CD14-positive monocyte (primary cell): ENCODE measurements at places on chromosomes 3 and 15. TPM values are rescaled to one million over a fixed set of nuclear protein-coding genes. Genes with fewer than 3 reads are reported as not detected.

DNA sequence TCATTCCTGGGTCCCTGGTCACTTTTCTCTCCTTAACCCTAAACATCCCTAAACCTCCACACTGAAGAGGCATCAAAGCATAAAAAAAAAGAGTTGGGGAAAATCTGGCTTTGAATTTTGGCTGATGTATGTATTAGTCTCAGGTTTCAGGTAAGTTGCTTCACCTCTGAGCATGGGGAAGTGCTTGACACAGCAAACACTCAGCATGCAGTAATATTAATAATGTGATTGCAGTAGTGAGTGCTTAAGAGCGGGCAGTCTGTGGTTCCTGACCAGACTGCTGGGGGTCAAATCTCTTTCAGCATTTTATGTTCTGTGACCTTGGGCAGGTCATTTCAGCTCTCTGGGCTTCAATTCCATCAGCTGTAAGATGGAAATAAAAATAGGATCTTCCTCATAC is 467.9 kb downstream of the SOX2 start:
- no peak for DNase-seq

- DNase-seq = peak; percentile 31
Observed at GRCh38 chr15:61036136-61036535, 193.0 kb downstream of the RORA start.

DNA sequence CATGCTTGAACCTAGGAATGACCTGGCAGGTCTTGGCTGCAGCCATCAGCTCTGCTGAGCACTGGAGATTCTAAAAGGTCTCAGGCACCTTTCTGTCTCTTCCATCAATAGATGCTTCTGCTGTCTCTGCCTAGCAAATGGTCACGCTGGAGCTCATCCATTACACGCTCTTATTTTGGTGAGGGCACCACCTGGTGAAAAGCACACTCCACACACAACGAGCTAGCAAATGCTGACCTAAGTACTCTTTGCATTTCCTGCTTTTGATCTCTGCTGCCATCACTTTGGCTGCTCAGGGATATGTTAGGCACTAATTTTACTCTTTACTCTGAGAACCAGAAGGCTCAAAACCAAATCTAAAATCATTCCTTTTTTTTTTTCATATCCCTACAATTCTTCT is 91.3 kb downstream of the RAB11A start:
- no peak for DNase-seq

DNA sequence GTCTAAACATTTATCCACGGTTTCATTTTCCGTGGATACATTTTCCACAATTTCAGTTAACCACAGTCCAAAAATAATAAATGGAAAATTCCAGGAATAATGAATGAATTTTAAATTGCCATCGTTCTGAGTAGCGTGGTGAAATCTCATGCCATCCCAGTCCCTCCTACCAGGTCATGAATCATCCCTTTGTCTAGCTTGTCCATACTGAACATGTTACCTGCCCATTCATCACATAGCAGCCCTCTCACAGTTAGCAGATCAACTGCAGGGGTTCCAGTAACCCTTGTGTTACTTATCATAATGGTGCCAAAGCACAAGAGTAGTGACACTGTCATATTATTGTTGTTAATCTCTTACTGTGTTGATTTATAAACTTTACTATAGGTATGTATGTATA is 124.5 kb downstream of the GSK3B start:
- no peak for DNase-seq

GRCh38 chr15:91853948-91854638 is 585 bp downstream of the SLCO3A1 start:
- no peak for DNase-seq

DNA sequence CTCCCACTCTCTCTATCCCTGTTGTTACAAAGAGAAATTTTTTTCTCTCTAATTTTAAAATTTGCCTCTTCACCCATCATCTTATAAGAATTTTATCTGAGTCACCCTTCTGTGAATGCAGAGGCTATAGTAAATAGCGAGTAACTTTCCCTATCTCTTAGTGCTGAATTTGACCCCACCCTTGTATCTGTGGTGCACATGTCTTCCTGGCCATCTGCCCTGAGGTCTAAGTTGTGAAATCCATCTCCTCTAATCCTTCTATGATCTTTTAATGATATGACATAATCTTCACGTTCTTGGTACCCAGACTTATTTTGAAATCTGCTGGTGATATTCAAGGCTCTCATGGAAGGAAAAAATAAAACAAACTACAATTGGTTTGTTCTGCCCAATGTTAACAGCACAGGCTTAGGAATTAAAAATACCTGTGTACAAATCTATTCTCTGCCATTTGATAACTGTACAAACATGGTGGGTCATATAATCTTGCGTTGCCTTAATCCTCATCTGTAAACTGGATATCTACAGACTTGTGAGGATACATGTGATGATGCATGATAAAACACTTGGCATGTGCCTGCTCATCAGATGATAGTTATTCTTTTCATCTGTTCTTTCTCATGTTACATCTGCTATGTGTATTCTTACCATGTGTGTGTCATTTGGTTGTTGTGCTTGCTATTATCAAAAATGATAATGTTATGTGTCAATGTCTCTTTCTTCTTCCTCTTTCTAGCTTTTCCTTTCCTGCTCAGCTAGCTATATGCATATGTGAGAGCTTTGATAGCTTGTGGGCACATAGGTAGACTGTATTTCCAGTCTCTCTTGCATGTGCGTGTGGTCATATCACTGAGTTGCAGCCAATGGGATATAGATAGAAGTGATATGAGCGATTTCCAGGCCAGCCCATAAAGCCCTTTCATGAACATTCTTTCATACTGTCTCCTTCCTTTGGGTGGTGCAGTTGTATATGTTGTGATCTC is 13.7 kb upstream of the CCR3 start:
- DNase-seq = peak; percentile 69

- no peak for DNase-seq
Observed at GRCh38 chr15:93070551-93071296, 18.3 kb downstream of the RGMA start.

- DNase-seq = peak; percentile 2
Observed at GRCh38 chr3:168467115-168467714, 371.5 kb upstream of the GOLIM4 start.

GRCh38 chr3:153029350-153029749 is 132.7 kb upstream of the RAP2B start:
- no peak for DNase-seq

DNA sequence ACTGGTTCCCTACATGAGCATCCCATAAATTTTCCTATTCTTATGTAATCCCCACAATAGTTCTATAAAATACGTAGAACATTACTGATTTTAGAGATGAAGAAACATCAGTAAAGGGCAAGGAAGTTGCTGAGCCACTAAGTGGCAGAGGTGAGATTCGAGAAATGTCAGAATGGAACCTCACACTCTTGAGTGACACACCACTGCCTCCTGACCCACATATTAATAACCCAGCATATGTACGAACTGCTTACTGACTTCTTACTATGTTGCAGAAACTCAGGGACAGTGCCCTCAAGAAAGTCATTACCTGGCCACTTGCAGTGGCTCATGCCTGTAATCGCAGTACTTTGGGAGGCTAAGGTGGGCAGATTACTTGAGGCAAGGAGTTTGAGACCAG is 1022.4 kb downstream of the FHIT start:
- DNase-seq = no peak

DNA sequence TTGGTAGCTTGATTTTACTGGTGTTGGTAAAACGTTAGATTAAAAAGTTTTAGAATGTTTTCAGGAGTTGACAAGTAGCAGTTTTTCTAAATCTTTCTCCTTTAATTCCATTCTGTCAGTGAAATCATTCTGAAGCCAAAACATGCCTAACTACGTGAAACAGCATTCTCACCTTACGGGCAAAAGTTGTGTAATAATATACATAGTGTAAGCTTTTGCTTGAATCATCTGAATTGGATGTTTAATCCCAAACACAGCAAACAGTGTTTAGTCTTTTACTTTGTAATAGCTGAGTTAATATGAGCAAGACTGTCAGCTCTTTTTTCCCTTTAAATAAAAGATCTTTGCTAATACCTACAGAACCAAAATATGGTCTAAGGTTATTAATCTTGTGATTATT is 100.6 kb downstream of the CYP19A1 start:
- no peak for DNase-seq

DNA sequence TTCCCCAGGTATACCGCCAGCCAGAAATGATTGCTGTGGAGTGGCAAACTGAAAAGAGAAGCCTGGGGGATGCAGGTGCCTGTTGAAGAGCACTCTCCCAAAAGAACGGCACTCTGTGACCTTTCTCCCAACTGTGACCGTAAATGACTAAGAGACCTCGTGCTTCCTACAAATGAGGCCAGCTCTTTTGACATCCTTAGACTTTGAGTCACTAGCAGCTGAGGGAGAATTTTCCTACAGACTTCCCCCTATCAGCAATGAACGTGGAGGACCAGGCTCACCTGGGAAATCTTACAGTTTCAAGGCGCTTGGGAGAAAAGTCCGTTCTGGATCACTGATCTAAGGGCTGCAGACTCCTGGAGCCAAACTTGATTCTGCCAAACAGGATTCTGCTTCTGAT is 8.6 kb downstream of the AQP9 start:
- DNase-seq = peak; percentile 98

- DNase-seq = no peak
Observed at GRCh38 chr15:35888815-35889214, 342.9 kb upstream of the DPH6 start.

GRCh38 chr3:100518244-100518643 is 25.8 kb downstream of the TMEM45A start:
- no peak for DNase-seq

DNA sequence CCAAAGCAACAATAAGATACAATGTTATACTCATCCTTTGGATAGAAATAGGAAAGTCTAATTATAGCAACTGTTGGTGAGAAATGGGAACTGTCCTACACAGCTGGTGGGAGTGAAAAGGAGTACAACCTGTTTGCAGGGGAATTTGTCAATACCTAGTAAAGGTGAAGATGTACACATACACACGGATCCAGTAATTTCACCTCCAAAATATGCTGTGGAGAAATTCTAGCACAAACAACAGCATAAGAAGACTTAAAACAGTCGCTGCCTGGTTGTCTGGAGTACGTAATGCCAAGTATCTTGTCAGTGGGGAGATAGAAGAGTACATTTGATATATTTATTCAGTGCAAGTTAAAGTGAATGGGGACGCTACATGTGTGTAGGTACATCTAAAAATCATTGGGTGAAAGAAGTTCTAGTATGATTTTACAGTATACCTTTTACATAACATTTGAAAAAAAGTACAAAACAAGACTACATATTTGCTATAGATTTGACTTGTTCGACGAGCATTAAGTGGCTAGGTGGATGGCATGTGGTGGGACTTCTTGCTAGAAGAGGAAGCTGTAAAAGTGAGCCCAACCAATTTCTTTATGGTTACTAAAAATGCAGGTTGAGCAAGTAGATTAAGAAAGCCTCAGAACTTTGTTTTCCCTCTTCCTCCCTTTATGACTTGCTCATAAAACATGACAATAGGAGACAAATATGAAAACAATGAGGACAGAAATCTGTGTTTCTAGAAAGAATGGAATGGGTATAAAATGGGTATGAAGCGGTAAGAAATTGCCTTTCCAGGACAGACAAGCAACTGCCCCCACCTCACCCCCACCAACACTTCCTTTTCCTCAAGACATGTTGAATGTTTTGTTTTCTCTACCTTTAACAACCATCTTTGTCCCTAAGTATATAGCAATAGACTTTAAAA is 50.2 kb upstream of the CCR4 start:
- DNase-seq = no peak

GRCh38 chr15:99105514-99106341 is 848 bp downstream of the SYNM start:
- DNase-seq = no peak

DNA sequence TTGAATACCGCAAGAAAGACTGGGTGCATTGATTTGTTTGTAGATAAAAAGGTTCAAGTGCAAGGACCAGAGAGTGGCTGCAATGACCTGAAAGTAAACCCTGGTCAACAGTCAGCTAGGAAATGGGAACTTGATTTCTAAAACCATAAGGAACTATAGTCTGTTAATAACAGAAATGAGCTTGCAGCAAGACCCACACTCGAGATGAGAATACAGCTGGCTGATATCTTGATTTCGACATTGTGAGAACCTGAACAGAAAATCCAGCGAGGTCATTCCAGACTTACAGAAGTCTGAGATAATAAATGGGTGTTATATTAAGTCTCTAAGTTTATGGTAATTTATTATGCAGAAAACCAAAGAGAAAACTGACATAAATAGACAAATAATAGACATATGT is 177.3 kb downstream of the NFKBIZ start:
- DNase-seq = peak; percentile 62

DNA sequence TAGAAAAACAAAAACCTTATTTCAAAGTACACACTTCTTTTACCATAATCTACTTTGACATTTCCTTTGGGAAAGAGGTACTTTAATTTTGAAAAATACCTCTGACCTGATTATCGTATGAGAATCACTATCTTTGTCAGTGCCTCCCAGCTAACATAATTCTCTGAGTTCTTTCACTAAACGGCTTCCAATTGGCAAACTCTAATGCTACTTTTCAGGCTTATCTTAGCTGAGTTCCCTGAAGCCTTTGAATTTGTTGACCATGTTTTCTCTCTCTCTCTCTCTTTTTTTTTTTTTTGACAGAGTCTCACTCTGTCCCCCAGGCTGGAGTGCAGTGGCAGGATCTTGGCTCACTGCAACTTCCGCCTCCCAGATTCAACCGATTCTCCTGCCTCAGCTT is 312.8 kb downstream of the ZPLD1 start:
- DNase-seq = no peak

DNA sequence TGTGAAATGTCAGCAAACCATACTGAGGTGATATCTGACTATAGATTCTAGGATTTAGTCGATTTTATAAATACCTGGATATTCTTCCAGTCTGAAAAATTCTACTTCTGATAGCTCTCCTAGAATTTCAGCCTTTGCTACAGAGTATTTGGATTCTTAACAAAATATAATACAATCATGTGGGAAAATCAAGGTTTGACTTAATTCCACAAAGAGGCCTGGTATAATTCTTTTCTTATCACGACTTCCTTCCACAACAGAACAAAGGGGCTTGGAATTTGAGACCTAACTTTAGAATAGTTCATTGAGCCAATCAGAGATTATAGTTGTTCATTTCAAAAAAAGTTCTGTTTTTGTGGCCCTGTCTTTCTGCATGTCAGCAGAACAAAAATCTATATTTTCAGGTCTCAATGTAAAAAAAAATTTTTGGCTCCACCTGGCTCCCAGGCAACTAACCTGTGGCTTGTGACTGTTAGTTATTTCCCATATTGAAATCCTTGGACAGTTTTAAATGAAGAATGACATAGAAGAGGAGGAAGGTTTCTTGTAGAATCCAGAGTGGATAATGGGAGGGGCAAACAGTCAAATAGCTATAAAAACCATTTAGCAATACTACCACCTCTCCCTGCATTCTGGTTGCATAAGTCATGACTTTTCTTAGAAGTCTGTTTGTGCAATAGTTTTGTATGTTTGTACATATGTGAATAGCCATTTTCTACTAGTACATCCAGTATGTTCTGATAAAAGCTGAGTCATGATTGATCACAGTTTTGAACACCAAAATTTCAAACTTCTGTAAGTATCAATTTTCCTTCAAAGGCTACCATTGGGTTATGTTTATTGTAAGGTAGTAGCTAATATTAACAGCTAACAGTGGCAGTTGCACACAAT is 4.0 kb downstream of the TM4SF1 start:
- DNase-seq = peak; percentile 50

GRCh38 chr15:44591326-44591725 is 54.4 kb downstream of the EIF3J start:
- no peak for DNase-seq

Gene MESP2
- polyA plus RNA-seq = 0.67 TPM

Gene ZNF445
- polyA plus RNA-seq = 0.41 TPM

Gene PSTPIP1
- 85.9 TPM for polyA plus RNA-seq

Gene C15orf62
- not detected for polyA plus RNA-seq

Gene TMEM158
- 0.19 TPM for polyA plus RNA-seq

Gene C3orf20
- polyA plus RNA-seq = 0.05 and 0.11 TPM in 2 replicates

Gene LRRC15
- not detected for polyA plus RNA-seq

Gene CFAP100
- polyA plus RNA-seq = not detected

Gene HTR3E
- polyA plus RNA-seq = not detected in 2 replicates

Gene MDFIC2
- polyA plus RNA-seq = not detected in 2 replicates
